ENCODE measurements at places on chromosomes 12 and 14.

- no peak for DNase-seq
These were observed 103.8 kb downstream of the RFLNA start for GRCh38 chr12:124398578-124399227.

DNA sequence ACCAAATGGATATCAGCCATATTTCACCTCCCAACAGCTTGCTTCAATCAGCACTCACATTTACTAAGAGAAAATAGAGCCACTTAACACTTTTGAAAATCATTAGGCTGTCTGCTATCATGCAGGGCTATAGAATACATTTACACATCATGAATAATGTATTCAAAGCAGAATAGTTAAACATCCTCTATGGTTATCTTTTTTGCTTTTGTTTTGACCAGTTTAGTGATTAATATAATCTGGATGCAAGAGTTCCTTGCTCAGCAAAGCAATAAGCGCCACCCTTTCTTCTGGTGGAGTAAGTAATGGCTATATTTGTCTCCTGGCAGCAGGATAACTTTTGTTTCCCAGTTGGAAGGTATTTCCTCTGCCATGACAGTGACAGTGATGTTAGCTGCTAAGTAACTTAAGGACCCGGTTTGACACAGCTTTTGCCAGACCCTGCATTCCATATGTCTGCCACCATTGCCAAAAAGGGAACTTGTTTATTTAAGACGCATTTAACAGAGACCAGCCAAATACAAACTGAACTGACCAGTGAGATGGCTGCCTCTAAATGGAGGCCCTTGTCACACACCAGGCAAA lies 70.3 kb upstream of the NR2C1 start:
- DNase-seq, result no peak

DNA sequence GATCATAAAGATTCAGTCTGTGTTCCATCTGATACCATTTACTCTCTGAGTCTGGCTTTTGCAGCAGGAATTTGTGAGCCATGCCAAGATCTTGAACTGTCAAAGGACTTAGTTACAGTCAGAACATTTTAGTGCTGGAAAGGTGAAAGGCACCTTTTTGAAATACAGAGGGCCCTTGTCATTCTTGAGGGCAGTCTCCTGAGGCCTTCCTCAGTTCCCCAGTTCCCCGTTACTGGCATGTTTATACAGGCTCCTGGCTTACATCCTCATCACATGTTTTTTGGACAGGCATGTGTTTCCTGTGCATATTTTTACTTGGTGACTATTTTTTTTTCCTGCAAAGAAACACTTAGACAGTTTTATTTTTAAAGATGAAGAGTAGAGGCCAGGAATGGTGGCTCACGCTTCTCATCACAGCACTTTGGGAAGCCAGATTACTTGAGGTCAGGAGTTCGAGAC lies 21.0 kb downstream of the CFAP54 start:
- DNase-seq, result no peak

DNA sequence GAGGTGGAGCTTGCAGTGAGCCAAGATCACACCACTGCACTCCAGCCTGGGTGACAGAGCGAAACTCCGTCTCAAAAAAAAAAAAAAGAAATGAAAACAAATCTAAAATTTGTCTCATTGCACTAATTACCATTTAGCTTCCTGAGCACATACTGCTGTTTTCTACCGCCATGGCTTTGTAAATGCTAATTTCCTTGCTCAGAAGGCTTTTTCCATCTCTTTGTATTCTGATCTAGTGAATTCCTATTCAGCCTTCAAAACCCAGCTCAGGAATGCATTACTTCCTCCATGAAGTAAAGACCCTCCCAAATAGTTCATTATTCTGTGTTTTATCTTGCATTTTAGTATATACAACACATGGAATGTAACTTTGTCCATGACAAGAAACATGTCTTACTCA lies 33.6 kb downstream of the CEP83 start:
- no peak for DNase-seq

GRCh38 chr12:68887641-68888040 lies 45.3 kb downstream of the CPM start:
- no peak for DNase-seq

- no peak for DNase-seq
These were observed 183.8 kb downstream of the SLC25A21 start for GRCh38 chr14:36988568-36988967.

GRCh38 chr14:80278293-80279023 lies 67.2 kb upstream of the DIO2 start:
- DNase-seq, result no peak

DNA sequence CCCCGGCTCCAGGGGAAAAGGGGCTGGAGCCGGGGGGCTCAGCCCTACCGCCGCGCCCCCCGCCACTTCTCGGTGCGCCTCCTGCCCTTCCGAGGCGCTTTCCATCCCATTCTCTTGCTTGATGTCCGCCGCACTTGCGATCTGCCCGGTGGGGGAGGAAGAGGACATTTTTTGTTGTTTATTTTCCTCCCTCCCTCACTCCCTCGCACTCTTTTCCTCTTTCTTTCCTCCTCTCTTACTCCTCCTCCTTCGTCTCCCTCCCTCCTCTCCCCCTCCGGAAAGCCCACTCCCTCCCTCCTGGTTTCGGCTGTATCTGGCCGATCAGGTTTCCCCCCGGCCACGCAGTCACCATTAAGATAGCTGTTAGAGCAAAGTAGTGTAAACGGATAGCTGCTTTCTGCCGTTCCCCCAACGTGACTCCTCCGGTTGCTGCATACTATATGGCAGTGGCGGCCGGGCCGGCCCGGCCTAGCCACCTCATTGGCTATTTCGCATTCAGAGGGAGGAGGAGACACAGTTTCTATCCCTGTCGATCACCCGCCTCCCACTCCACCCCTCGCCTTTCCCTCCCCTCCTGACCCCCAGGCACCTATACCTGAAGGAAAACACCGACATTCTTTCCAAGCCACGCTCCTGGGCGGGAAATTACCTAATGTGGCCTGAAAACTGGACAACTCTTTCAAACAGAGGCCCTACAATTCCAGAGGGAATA lies at the start of gene SIX4:
SIX4 (minus strand) TSS at position 445 of the 712 bp plus-strand sequence; CDS start at position 168, 277 bp downstream.
- DNase-seq, result peak; percentile 81

- DNase-seq, result no peak
These were observed 57.8 kb upstream of the VRK1 start for GRCh38 chr14:96739200-96739910.

DNA sequence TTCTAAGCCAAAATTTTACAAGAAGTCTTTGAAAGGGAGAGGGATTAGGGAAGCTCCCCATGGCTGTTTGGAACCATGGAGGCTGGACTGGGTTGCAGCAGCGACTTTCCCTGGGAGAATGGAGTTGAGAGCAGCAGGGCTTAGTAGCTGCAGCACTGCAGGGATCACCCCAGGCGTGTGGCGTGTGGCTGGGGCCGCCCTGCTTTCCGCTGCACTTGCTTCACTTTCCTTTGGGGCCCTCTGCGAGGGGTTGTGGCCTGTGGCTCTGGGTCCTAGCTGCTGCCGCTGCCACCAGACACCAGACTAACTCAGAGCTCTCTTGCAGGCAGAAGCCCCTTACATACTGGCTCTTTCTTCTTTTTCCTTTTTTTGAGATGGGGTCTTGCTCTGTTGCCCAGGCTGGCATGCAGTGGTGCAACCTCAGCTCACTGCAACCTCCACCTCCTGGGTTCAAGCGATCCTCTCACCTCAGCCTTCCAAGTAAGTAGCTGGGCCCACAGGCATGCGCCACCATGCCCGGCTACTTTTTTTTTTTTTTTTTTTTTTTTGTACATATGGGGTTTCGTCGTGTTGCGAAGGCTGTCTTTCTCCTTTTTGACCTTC lies 25.4 kb downstream of the CCDC62 start:
- no peak for DNase-seq

DNA sequence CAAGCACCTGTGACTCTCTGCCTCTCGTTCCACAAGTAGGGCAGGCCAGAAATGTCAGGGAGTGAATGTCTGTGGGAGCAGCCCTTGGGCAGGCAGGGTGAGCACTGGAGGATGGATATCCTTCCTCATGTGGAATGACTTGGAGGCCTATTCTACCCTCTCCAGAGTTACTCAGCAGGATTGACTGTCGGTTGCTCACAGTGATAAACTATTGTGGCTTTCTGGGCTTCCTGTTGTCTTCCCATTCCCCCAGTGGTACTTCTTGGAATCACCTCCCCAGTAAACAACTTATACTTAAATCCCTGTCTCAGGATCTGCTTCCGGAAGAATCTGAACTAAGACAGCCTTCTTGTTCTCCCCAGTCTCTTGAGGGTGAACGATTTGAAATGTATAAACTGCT lies 79.6 kb upstream of the MANSC4 start:
- DNase-seq, result no peak

GRCh38 chr14:103101963-103102688 lies 7.6 kb downstream of the EXOC3L4 start:
- no peak for DNase-seq

DNA sequence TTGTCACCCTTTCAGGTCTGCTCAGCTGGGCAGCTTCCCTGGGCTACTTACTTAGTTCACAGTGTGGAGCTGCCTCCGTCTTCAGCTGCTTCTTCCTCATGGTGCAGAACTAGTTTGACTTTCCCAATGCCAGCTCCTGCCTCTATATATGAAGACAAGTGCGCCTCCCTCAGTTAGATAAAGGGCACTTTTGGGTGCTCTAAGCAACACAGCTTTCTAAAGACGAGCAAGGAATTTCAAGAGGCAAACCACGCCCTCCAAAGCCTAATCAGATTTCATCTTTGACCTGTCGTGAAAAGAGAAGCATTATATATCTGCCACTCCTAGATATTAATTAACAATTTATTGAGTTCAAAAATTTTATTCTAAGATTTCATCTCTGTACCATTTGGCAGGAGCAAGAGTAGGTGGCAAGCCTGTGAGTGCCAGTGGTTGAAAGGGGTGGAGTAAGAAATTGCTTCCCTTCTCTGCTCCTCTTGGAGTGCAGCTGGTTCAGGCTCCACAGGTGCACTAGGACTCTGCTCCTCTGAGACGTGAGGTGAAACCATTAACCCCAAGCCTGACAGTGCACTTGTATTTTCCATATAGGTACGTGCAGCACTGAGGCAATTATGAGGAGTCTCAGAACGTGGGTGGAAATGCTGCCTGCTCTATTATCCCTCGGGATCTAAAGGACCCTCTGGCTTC lies 2.1 kb upstream of the SLC11A2 start:
- no peak for DNase-seq

DNA sequence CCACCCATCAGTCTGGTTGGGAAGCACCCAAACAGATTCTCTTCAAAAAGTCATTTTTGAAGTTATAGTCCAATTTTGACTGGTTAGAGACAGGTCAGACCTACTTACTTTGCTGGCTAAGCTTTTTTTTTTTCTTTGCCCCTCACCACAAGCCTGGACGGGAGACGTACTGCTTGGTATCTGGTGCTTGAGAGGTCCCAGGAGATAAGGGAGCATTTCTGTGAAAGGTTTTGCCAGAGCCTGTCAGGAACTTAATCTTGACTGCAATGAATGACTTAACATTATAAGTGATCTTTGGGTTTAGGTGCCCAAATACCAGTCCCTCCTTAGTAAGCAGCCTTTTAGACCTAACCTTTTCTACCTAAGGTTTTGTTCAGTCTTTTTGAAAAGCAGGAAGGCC lies 6.3 kb downstream of the MTHFD1 start:
- no peak for DNase-seq

DNA sequence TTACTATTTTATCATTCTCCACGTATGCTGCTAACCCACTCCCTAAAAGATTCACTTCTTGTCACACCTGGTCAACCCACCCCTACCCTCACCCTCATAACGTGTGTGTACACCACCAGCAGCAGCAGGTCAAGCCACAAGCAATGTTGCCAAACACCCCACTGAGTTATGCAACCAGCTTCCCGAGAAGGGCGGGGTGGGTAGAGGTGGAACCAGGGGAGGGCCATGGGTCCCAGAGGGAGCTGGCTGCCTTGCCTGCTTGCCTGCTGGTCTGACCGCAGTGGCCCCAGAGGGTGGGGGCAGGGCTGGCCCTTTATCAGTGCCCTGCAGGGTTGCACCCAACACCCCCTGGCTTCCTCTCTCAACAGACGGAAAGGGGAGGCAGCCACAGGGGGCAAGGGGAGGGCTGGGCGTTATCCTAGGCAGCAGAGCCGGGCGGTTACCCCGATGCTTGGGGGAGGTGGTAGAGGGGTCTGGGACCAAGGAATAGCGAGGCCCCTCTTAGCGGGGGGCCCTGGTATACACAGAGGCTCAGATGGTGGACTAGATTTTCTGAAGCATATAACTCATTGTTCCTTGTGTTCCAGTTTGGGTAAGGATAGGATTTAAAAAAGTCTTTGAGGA lies 3.5 kb upstream of the NFE2 start:
- DNase-seq, result no peak

DNA sequence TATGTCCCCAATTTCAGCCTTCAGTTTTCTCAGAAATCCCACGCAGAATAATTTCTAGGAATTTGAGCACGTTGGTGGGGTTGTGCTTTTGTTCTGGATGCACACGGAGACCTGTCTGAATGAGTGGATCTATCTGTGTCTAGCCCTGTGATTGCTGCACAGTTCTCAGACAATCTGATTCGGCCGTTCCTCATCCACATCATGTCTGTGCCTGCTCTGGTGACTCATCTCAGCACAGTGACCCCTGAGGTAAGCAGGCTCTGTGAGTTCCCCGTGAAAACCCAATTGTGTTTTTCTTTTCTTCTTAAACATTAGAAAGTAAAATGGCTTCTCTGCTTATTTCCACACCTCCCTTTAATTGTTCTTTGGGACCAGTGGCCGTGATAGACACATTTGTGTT lies 20.2 kb downstream of the UBE3B start:
- DNase-seq, result no peak

DNA sequence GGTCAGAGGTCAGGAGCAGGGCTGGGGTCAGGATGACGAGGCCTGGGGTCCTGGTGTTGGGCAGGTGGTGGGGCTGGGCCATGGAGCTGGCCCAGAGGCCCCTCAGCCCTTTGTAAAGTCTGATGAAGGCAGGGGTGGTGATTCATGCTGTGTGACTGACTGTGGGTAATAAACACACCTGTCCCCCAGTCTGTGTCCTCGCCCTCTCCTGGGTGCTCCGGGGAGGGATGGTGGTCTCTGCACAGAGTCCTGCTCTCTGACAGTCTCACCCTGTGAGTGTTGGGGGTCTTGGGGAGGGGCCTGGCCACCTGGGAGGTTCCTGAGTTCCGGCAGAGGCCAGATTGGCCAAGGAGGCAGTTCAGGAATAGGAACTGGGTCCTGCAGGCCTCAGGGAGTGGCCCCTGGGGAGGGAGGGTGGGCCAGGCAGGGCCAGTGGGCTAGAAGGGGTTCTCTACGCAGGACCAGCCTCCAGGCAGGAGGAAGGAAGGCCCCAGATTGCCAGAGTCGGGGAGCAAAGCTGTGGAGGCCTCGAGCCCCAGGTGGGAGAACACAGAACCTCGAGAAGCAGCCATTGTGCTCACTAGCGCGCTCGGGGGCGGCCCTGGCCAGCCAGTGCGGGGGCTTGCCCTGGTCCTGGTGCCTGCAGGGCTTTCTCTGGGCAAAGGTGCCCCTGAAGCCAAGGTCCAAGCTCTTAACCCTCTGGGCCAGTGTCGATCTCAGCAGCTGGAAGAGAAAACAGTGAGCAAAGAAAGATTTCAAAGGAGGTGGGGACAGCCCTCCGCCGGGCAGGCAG lies 14.4 kb downstream of the ACADS start:
- no peak for DNase-seq

DNA sequence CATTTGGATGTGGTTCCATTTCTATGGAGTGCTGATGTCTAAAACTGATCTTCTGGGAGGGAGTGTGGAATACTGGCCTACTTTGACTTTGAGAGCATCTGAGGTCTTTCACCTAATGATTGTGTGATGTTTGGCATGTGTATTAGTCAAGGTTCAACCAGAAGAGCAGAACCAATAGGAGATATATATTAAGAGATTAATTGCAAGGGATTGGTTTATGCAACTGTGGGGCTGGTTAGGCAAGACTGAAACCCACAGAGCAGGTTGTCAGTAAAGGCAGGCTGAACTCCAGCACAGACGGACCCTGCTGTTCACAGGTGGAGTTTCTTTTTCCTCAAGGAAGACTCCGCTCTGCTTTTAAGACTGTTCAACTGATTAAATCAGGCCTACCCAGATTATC lies 11.6 kb downstream of the BMAL2 start:
- no peak for DNase-seq

- peak; percentile 82 for DNase-seq
These were observed 499 bp downstream of the TOGARAM1 start for GRCh38 chr14:44962334-44963043.
